Stimulated activated CD8-positive, alpha-beta memory T cell treated with anti-CD3 and anti-CD28 coated beads, Interleukin-2, amount 100 ng/mL, for 1 hour (primary cell): ENCODE measurements at places on chromosomes 12 and 14.

GRCh38 chr12:10214136-10214894 is 1.6 kb downstream of the GABARAPL1 start:
- no peak for DNase-seq

DNA sequence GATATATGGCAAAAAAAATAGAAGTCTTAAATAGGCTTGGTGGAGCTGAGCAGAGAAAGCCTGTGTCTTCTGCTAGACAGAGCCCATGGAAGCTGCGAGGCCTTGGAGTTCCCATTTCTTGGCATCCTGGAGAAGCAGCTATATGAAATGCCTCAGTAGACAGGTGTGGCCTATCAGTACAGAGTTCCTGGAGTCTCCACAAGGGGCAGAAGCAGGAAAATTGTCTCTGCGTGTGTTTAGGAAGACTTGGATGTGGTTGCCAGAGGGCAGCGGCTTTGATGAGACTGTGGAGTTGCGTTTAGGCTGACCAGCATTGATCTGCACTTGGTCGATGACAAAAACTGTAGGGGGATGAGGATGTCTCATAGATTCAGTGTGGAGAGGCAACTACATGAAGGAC is 334.5 kb upstream of the SEL1L start:
- DNase-seq, result no peak

DNA sequence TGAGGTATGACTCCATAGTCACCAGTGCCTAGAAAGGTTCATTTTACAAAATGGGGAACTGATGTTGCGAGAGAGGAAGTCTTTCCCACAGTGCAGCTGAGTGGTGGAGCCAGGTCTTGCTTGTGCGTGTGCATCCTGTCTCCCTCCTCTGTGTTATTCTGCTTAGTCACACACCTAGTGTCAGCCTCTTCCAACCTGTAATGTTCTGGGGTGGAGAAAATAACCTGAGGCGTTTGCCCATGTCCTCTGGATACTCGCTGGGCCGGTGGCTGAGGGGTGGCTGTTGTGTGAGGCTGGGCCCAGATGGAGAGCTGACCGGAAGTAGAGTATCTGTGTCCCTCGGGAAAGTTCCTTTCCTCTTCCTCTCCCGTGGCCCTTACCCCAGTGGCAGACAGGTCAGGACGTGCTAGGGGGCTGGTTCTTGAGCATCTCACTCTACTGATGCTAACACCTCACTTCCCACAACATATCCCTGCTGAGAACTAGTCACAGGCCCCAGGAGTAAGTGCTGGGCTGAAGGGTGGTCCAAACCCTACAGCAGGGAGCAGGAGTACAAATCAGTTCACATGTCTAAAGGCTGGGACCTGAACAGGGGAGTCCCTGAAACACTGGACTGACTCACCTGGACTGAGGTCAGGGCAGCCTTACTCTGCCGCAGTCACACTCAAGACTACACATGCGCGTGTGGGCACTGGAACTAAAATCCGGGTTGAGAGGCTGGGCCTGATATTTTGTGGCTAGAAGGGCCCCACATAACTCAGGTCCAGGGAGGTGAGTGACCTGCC is 7.0 kb downstream of the MLF2 start:
- DNase-seq, result no peak

DNA sequence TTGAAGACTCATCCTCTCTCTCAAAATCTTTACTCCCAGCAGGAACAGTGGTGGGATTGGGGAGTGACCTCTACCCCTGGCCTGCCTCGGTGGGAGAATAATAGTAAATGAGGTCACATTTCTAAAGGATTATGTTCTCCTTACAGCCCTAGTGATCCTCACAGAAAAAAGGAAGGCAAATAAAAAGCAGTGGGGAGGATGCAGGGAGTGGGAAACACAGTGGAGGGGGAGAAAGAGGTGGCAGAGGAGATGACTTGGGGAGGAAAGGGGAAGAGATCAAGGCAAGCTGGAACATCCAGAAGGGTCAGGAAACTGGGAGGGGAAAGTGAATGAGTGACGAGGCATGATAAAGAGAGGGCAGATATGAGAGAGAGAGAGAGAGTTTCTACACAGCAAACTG is 8.3 kb upstream of the SYNDIG1L start:
- no peak for DNase-seq

DNA sequence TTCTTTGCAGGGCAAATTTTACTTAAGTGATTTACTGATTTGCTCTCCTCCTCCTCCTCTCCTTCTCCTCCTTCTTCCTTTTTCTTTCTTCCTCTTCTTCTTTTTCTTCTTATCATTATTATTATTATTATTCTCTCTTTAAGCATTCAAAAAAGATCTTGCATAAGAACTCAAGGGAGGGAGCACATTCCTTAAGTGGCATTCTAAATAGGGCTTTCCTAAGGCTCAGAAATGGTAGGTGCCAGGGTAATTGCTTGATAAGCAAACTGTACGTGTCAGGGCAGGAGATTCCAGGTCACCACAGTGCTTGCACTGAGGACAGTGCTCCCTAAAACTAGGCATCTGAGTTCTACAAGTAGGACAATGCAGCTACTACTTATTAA is 92.4 kb downstream of the SPTSSA start:
- DNase-seq, result no peak

DNA sequence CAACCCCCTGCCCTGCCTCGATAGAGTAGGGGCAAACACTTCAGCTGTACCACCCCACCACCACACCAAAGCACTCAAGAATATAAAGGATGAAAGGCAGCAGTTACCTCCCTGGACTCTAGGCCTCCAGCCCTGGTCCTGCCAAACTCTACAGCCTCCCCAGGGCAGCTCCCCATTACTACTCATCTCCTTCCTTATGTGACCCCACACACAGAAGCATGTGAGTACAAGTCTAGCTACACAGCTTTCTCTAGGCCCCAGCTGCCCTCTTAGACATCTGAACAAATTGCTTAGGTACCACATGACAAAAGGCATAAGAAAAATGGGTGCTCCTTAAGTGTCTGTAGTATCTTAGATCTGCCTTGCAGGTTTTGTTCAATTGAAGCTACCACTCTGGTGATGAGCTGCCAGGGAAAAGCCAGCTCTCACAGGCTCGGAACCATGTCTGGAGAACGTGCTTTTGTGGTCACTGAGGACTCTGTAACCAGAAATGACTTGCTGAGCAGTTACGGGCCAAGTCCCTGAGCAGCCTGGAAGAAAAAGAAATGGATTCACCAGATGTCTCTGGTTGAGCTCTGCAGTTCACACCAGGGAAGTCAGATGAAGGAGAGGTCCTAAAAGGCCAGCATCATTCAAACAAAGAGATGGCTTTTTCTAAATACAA is 32.8 kb downstream of the FMNL3 start:
- DNase-seq, result no peak

DNA sequence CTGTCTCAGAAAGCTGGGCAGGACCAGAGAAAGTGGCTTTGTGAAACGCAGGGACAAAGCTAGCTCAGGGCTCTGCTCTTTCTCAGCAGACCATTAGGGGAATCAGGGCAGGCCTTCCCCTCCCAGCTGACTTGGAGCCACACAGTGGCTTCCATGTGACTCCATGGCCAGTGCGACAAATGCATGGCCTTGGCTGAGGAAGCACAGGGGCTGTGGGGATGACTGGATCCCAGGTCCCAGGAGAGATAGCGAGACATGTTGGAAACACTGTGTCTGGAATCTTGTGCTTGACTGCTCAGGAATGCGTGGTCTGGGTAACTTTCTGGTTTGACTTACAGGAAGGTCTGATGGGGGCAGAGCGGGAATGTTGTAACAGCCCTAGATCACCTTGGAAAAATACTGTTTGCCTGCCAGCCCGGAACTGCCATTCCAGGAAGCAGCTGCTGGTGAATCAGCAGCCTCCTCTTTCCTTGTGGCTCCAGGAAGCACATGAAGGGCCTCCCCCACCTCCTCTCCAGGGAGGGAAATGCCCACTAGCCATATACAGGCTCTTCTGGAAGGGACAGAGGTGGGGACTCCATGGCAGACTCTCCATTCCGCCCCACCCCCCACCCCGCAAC is 133.5 kb upstream of the HIF1A start:
- DNase-seq, result no peak

DNA sequence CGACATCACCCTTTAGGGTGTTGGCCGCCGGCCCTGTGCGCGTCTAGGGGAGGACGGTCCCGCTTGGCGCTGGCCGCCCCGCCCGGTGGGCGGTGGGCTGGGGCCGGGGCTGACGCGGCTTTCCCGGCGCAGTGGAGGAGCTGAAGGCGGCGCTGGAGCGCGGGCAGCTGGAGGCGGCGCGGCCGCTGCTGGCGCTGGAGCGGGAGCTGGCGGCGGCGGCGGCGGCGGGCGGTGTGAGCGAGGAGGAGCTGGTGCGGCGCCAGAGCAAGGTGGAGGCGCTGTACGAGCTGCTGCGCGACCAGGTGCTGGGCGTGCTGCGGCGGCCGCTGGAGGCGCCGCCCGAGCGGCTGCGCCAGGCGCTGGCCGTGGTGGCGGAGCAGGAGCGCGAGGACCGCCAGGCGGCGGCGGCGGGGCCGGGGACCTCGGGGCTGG is 3.6 kb downstream of the TNFAIP2 start:
- DNase-seq, result no peak

DNA sequence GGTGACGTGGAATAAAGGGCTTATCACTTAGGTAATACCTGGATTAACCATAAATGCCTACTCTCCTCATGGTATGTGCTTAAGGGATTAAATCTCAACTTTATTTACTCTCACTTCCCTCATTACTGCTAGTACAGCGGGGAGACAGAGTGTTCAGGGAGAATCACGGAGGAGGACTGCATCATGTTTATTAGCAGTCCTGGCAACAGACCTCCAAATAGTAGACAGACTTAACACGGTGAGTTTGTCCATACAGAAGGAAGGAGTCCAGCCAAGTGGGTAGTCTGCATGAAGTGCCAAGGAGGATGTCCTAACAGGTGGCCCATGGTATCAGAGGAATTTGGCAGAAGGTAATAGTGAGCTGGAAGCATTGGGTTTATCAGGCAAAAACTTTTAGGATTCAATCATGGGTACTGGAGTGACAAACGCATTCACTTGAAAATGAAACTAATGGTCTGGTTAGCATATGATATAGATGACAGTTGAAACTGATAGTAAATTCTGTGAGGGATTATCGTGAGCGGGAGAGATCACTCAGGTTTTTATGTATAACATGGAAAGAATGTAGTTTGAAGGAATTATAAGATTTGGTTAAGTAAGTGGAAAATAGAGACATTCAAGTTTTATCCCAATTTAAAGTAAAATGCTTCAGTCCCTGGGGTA is 471.8 kb downstream of the TMEM117 start:
- DNase-seq, result no peak

- DNase-seq, result no peak
Measured at GRCh38 chr12:85466890-85467289, 186.9 kb downstream of the ALX1 start.

DNA sequence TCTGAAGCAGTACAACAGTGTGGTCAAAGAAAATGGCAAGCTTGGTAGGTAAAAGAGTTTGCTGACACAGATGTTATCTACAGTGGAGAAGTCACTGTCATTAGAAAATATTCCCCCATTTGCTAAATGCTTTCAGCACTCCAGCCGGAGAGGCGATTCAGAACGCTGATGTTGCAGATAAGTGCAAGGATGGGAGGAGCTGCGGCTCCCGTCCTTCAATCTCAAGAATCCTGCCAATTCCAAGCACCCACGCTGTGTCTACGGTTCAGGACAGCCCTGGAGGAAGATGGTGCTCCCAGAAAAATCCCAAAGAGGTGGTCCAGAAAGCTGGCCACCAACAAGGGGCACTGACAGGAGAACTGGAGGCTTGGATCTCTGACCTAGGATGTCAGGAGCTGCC is 79.1 kb downstream of the ZFP36L1 start:
- DNase-seq, result no peak

DNA sequence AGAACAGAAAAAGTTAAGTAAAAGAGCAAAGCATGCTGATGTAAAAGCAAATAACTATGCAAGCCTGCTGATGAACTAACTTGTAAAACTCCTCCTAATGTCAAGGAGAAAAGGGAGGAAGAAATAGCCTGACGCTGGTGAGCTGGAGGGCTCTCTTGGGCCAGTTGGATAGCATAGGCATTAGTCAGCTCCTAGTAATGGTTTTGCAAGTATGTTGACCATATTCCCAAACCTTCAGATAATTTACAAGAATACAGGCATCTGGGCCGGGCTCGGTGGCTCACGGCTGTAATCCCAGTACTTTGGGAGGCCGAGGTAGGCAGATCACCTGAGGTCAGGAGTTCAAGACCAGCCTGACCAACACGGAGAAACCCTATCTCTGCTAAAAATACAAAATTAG is 871.4 kb downstream of the C12orf50 start:
- no peak for DNase-seq

DNA sequence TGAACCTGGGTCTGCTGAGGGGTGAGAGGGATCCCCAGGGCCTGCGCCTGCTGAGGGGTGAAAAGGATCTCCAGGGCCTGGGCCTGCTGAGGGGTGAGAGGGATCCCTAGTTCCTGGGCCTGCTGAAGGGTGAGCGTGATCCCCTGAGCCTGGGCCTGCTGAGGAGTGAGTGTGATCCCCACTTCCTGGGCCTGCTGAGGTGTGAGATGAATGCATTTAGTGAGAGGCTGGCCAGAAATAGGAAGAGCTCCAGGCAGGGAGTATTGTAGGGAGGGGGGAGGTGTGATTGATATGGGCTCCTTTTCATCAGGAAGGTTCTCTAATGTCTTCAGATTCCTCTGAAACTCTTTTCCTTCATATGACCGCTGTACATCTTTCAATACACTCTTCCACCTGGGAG is 43.0 kb downstream of the FAM186A start:
- DNase-seq, result no peak

- DNase-seq, result no peak
Measured at GRCh38 chr12:80860206-80860605, 77.5 kb downstream of the LIN7A start.

DNA sequence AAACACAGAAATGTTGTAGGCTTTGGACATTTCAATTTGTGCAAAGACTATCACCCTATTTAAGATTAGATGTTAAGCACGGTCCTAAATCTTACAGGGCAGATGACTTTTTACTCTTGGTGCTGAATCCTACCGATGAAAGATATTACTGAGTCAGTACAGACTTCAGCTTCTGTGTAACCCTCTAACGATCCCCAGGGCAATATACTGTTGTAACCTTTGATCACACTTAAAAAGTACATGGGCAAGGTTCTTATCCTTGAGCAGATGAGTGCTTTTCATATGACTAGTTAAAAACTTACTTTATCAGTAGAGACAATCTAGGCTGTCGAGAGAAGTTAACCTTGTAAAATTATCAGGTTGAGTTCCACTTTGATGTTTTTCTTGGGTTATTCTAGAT is 22.5 kb downstream of the PDE3A start:
- DNase-seq, result no peak

- no peak for DNase-seq
Measured at GRCh38 chr12:114245555-114245954, 160.4 kb downstream of the TBX5 start.
